GM13976 (cell line): ENCODE measurements at places on chromosomes 5 and 9.

GRCh38 chr5:149297340-149298025 is 25.8 kb downstream of the AFAP1L1 start:
- DNase-seq, result no peak

- no peak for DNase-seq
Observed at GRCh38 chr5:158810615-158811014, 289.1 kb downstream of the EBF1 start.

GRCh38 chr5:38541174-38541725 is 15.2 kb downstream of the LIFR start:
- no peak for DNase-seq

GRCh38 chr5:83323557-83324180 is 147.9 kb upstream of the VCAN start:
- DNase-seq, result no peak

DNA sequence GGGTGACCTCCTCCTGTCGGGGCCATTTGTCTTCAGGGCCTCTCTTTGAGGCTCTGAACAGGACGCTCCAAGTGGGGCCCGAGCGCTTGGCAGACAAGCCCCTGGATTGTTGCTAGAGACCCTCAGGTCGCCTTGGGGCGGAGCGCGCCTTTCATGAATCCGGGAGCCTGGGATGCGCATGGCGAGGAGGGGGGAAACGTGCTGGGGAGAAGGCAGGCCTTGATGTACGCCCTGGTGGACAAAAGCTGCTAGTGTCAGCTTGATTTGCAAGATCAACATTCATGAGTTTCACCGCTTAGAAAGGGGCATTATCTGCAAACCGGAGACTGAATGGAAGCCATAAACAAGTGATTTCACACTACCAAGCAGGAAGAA is 226.3 kb downstream of the SMARCA2 start:
- DNase-seq, result no peak
